ENCODE measurements at places on chromosomes 3 and 15.
A peak's percentile ranks its signal among the peaks of the same experiment; 100 is the strongest.

- DNase-seq = peak; percentile 59
Observed at GRCh38 chr3:126208606-126209256, 28.3 kb upstream of the ALDH1L1 start.

DNA sequence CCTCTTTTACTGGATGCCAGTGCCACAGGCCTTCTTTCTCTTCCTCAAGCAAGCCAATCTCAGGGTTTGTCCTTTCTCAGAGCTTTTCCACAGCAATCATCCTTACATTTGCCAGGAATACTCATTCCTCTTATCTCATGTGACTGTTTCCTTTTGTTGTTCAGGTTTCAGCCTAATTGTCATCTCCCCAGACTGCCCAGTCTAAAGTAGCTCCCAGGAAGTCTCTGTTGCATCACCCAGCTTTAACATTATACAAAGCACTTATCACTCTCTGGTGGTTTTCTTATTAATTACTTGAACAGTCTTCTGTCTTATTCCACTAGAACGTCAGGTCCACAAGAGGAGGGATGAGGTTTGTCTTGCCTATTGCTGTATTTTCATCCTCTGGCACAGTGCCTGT, 65.8 kb downstream of the CADPS start:
- DNase-seq = no peak

GRCh38 chr15:73930371-73930770, 4.1 kb downstream of the LOXL1 start:
- no peak for DNase-seq

- peak; percentile 49 for DNase-seq
Observed at GRCh38 chr3:9590282-9590791, 36.7 kb upstream of the LHFPL4 start.

- DNase-seq = no peak
Observed at GRCh38 chr3:78901544-78901943, 866.3 kb downstream of the ROBO1 start.

DNA sequence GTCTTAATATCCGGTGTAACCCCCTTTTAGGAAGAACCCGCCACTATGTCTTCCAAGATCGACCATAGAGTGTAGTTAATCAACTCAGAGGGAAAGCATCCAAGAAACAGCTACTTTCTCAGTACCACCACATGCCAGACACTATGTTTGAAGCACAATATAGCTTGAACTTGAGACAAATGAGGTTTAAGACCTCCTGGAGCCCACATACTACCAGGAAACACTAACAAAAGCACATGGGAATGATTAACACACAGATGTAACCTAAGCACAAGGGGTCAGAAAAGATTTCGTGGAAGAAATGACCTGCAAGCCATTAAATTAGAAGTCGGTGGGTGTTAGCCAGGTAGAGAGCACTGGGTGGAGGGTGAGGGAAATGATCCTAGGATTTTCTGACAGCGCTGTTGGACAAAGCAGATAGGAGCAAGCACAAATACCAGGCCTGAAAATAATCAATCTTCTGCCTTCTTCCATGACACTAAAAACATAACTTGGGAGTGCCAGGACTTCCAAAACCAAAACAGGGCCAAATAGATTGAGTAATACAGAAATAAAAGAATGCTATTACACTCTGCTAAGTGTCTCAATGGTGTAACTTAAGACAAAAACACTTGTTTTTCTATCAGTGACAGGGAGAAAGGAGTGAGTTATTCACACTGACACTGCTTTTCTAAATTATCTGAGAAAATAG, 213.7 kb downstream of the FOXP1 start:
- no peak for DNase-seq

- DNase-seq = no peak
Observed at GRCh38 chr15:25900431-25900830, 37.3 kb upstream of the ATP10A start.

GRCh38 chr3:43185274-43185982, 79.5 kb upstream of the POMGNT2 start:
- no peak for DNase-seq

GRCh38 chr3:121651684-121652083, 9.0 kb downstream of the HCLS1 start:
- peak; percentile 55 for DNase-seq

GRCh38 chr3:117285737-117286136, 576.2 kb downstream of the TUSC7 start:
- no peak for DNase-seq

GRCh38 chr15:38111070-38111469, 141.6 kb upstream of the SPRED1 start:
- no peak for DNase-seq

- no peak for DNase-seq
Observed at GRCh38 chr15:71458089-71458660, 342.9 kb downstream of the THSD4 start.

- no peak for DNase-seq
Observed at GRCh38 chr3:127748754-127749327, 73.5 kb downstream of the MGLL start.

DNA sequence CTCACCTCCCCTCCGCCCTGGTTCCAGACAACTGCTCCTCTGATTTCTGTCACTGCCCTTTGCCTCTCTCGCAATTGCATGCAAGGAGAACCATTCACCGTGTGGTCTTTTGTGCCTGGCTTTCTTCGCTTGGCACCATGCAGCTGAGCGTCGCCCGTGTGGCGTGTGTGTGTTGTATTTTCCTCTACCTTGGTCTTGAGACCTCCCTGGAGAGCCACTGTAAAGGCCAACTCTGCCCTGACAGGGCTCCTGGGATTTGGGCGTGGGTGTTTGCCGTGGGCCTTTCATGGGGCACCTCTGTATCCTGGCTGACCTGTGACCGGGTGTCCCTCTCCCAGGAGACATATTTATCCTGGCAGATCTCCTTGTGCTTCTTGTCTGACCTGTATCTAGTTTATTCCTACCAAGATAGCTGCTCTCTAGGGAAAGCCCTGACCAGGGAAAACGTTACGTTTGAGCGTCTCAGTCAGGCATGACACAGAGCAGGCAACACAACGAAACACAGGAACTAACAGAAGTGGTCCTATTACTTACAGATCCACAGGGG, 2.0 kb upstream of the PIGZ start:
- DNase-seq = no peak

- no peak for DNase-seq
Observed at GRCh38 chr15:57604507-57604906, 12.8 kb downstream of the MYZAP start.

DNA sequence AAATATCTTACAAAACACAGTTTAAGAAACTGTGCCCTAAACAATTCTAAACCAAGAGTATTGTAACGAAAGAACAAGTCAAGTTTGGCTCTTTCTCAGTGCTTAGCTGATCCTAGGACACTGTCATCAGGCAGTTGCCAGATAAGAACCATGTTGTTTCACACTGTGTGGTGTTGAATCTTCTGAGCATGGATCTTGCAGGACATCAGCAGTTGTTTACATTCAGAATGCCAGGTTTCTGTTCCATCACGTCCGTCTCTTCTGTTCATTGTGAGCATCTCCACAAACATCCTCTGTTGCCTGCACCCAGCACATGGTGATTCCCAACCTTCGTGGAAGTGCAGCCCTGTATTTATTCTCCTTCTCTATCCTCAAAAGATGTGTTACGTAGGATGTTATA, 67.9 kb downstream of the DCUN1D1 start:
- DNase-seq = peak; percentile 51

DNA sequence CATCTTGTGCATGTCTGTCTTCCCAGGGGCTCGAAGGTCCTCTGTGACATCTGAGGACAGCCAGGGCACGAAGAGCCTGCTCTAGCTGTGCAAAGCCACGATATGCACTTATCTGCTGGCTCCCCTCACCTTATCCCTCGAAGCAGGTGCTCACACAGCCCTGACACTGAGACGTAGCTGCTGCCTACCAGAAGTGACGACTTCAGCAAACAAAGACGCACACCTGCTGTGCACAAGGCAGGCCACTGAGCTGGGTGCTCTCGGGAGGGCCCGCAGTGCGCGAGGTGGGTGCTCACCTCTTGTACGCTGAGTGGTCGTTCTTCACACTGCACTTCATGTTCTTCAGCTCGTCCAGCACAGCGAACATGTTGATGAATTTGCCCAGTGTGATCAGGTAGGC, 37.3 kb downstream of the CYFIP1 start:
- no peak for DNase-seq

DNA sequence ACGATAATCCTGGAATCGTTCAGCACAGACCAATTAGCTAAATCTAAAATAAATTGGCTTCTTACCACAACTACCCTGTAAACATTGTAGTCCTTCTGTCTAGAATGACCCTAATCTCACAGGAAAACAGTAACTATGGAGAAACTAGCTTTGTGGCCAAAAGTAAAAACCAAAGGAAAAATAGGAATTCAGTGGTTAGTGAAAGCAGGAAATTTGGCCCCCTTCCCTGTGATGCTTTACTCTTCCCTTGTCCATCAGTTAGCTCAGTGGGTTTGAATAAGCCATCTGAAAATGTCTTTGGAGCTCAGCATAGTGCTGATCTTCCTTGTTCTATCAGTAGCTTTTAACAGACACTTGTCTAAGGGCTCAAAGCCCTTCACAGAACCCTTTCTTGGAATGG, 1.6 kb downstream of the NMD3 start:
- DNase-seq = peak; percentile 40

GRCh38 chr3:70177881-70178645, 134.4 kb downstream of the MDFIC2 start:
- no peak for DNase-seq

- DNase-seq = peak; percentile 91
Observed at GRCh38 chr15:40217166-40217824, 21.6 kb upstream of the PAK6 start.

Data from hematopoietic multipotent progenitor cell treated with erythropoietin and hydrocortisone succinate and interleukin-3 and kit ligand, for 6 days (in vitro differentiated cells).